Bone marrow (tissue), 2 donors: ENCODE measurements at places on chromosomes 5 and 9.

DNA sequence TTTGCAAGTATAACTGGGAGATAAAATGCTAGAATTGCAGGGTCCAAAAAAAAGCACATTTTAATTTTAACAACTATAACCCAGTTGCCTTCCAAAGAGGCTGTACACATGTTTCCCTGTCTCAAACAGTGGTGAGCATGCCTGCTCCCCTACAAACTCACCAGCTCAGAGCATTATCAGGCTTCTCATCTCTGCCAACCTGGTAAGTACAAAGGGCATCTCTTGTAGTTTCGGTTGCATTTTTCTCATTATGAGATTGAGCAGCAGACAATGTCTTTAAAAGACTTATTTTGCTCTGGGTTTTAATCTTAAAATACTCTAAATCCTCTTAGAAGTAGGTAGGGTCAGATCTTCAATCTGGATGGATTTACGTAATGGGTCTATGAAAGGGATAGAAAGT lies 107.1 kb upstream of the MSX2 start:
- no peak for DNase-seq

DNA sequence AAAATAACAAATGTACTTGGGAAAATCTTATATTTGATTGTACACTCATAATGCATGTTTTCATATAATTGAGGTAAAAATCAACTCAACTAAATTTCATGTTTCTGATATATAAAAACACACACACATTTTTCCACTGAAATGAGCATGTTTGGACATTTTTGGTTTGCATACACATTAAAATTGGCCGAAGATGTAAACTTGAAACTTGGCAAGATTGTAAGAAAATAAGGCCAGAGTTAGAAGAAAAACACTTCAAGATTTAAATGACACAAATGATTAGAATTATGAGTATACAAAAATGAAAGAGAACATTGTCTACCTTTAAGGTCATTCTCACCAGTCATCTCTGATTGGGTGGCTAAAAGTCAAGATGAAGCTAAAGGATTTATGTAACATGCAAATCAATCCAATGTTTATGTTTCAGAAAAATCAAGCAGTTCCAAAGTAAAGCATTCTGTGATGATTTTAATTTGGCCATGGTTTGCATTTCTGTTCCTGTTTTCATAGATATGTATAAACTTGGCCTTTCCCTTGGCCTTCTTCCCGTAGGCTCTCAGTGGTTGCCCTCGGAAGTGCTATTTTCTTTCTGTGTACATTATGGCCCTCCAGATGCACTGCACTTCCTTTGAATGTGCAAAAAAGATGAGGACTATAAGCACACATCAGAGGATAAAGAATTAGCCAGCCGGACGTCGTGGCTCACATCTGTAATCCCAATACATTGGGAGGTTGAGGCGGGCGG lies 1105.4 kb upstream of the DMAC1 start:
- DNase-seq = no peak

GRCh38 chr9:90097237-90097636 lies 492.4 kb downstream of the GADD45G start:
- DNase-seq = no peak

GRCh38 chr9:129472651-129473102 lies 148.2 kb downstream of the C9orf50 start:
- DNase-seq = peak; percentile 78

- peak; percentile 29 for DNase-seq
These were observed 79.6 kb upstream of the RNU6ATAC start for GRCh38 chr9:134243778-134244467.

GRCh38 chr5:178940569-178941360 lies at the start of gene ZNF454:
TSS of gene ZNF454 (plus strand) at chr5:178941198. CDS start at chr5:178942792, 1,594 bp downstream.
- DNase-seq = no peak

DNA sequence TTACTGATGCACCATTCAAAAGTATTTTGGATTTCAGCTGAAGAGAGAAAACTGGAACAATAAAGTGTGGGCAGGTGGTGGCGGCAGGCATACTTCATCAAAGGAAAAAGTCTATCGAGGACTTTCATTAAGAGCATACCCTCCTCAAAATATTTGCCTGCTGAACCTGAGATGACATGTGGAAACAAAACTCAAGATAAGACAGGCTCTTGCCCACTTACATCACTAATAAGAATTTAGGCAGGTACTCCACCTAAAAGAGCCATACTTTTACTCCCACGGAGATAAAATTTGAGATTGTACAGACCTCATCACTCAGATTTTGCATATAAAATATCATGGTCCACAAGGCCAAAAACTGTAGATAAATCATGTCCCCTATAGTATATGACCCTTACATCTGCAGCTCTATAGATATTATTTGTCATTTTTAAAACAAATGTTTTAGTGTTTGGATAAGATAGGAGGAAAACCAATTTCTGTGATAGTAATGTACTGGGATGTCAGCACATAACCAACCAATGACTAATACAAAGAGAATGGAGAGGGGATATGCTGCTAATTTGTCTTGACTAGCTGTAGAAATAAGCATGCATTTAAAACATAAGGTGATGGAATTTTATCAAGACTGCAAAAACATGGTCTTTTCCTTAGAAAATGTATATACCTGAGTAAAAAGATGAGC lies 730.6 kb upstream of the ZNF608 start:
- no peak for DNase-seq

DNA sequence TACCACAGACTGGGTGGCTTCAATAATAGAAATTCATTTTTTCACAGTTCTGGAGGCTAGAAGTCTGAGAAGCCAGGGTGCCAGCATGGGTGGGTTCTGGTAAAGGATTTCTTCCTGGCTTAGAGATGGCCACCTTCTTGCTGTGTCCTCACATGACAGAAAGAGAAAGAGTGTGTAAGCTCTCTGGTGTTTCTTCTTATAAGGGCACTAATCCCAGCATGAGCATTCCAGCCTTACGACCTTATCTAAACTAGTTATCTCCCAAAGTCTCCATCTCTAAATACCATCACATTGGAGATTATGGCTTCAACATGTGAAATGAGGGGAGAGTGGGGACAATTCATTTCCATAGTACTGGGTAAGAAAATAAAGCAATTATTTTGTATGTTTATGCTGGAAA lies 226.5 kb upstream of the TUSC1 start:
- DNase-seq = no peak

DNA sequence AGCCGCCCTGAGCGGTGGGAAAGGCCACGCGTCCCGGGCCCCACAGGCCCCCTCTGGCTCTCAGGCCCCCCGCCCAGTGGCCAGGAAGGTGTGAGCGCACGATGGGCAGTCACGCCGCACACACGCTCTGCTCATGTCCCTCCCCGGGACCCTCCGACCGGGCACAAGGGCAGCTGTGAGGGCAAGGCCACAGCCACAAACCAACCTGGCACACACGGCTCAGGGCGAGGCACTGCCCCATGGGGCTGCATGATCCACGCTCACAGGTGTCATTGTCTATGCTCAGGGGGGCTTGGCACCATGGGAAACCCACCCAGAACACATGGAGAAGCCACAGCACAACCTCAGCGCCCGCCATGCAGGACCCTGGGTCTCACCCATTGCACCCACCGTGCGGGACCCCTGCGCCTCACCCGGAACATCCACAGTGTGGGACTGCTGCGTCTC lies 51.3 kb downstream of the SLC12A7 start:
- DNase-seq = no peak

DNA sequence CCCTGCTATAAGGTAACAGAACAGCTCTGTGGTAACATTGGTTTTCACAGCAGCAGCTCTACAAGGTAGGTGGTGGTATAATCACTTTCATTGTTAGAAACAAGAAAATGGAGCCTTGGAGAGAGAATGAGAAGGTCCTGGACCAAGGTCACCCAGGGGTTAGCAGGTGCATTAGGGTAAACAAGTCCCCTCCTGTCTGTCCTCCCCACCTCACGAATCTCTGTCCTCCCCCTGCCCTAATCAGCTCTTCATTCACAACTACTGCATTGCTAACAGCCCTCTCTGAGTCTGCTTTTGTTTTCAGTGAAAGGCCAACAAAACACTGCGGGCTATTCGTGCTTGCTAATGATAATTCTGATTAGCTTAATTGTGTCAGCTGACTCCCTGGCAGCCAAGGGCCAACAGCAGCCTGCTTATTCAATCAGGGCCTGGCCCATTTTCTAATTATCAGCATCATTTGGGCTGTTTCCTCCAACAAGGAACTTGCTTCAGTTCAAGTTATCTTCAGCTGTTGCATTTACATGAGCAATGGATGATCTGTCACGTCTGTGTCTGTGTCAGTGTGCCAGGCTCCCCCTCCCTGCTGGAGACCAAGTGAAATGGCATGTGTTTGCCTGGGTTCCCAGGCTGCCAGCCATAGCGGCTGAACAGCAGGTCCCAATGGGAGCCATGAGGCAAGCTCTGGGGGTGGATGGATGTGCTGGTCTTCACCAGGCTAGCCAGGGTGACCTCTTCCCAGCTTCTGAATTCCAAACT lies 56.7 kb upstream of the EQTN start:
- no peak for DNase-seq

DNA sequence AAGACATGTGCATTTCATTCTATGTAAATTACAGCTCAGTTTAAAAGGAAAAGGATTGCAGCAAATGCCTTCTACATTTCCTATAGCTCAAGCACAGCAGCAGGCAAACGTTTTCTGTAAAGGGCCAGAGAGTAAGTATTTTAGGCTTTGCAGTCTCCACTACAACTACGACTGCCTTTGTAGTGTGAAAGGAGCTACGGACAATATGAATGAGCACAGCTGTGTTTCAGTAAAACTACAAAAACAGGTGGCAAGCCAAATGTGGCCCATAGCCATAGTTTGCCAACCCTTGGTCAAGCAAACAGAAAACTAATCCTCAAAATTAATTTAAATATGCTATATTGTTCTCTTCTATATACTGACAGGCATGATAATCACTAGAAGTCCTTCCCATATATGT lies 7.2 kb downstream of the PTBP3 start:
- no peak for DNase-seq

- DNase-seq = no peak
These were observed 21.7 kb upstream of the OLFM1 start for GRCh38 chr9:135065804-135066203.

GRCh38 chr5:84487963-84488362 lies 103.3 kb upstream of the EDIL3 start:
- no peak for DNase-seq

DNA sequence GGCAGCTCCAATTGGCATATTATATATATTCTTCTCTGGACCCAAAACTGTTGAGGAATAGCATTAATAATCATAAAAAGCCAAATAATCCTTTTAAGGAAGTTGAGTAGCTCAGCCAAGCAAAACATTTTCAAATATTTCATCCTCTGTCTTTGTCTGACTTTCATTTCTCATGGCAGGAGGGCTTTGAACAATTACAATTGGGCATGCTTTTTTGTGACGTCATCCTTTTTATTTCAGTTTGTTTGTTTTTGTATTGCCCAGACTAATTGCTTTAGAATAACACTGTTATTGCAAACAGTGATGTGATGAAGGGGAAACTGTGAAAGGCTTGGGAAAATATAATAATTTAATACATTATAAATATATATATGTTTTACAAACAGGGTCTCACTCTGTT lies 65.2 kb upstream of the MAP1B start:
- DNase-seq = no peak

GRCh38 chr9:27353166-27353473 lies 56.2 kb upstream of the EQTN start:
- no peak for DNase-seq

GRCh38 chr5:593511-593910 lies 18.6 kb upstream of the CEP72 start:
- DNase-seq = no peak

- no peak for DNase-seq
These were observed 12.4 kb upstream of the CYFIP2 start for GRCh38 chr5:157253547-157253946.

GRCh38 chr9:26807161-26807560 lies 85.4 kb downstream of the CAAP1 start:
- no peak for DNase-seq

GRCh38 chr9:113519426-113520108 lies 56.0 kb downstream of the RGS3 start:
- DNase-seq = no peak
